ENCODE measurements at places on chromosomes 3 and 15.

DNA sequence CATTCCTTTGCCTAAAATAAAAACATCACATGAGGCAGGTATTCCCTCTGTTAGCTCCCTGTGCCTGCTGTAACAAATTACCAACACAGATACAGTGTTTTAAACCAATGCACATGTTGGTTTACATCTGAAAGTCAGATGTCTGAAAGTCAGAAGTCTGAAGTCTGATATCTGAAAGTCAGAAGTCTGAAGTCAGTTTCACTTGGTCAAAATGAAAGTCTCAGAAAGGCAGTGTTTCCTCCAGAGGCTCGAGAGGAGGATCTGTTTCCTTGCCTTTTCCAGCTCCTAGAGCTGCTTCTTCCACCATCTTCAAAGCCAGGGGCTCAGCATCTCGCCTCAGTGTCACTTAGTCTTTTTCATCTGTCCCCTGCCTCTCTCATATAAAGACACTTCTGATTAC lies 22.0 kb downstream of the SST start:
- no peak for DNase-seq

- no peak for DNase-seq
Measured at GRCh38 chr15:94470492-94470891, 239.1 kb downstream of the MCTP2 start.

DNA sequence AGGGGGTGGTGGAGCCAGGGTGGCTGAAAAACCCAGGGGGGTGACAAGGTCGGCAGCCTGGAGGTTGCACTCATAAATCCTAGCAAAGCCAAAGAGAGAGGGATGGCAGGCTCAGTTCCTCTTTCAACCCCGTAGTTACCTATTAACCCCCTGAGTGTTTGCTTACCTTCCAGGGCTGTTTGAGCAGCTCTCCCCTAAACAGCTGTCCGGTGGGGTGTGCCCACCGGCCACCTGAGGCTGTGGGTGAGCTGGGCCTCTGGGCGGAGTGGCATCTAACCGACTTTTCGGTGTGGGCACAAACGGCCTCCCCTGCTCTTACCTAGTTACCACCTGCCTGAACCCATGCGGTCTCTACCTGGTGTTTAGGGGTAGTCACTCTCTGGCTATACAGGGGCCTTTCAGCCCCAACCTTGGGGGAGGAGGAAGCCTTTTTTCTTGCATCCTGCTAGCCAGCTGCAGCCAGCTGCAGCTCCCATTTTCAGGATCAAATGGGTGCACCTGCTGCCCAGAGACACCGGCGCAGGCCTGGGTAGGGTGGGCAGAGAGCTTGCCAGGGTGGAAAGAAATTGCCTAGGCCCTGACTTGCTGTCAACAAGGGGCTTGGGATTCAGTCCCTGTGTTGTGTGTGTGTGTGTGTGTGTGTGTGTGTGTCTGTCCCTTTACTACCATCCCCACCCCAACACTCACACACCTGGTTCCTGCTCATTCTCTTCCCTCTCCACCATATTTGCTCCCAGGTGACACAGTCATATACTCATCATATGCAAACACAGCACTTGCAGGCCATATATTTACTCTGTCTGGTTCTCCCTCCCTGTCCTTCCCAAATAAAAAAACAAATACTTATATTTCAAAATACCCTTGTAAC lies 3.7 kb downstream of the DLL4 start:
- DNase-seq, result no peak

GRCh38 chr3:167750272-167750971 lies 14.9 kb downstream of the SERPINI1 start:
- no peak for DNase-seq

- no peak for DNase-seq
Measured at GRCh38 chr15:101156061-101156460, 95.8 kb downstream of the CHSY1 start.
